Ureter (tissue), 1 donor: ENCODE measurements at places on chromosomes 4 and X. TPM values are rescaled to one million over a fixed set of nuclear protein-coding genes. Genes with fewer than 3 reads are reported as not detected.

P2RY8 gene
- total RNA-seq, result 3.4 TPM

N4BP2 gene
- total RNA-seq, result 14.0 TPM

DNA sequence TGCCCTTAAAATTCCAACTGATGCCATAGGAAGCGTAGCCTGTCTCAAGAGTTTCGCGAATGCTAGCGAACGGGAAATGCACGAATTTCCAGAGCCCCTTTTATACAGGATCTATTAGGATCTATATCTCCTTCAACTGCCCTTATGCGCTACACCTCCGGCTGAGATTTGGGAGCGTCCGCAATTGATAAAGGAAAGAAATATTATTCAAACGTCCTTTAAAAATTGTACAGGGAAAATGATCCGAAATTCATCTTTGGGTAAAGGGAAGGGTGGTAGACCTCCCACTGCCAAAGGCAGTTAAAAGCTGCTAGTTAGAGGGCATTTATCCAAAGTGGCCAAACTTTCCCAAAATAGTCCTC, 609 bp downstream of the NR3C2 start:
- no peak for DNase-seq

- DNase-seq, result no peak
These were observed 110.9 kb upstream of the ANK2 start for GRCh38 chr4:112938461-112939058.

GRCh38 chr4:154741922-154742850, 1.6 kb upstream of the LRAT start:
- no peak for DNase-seq

DNA sequence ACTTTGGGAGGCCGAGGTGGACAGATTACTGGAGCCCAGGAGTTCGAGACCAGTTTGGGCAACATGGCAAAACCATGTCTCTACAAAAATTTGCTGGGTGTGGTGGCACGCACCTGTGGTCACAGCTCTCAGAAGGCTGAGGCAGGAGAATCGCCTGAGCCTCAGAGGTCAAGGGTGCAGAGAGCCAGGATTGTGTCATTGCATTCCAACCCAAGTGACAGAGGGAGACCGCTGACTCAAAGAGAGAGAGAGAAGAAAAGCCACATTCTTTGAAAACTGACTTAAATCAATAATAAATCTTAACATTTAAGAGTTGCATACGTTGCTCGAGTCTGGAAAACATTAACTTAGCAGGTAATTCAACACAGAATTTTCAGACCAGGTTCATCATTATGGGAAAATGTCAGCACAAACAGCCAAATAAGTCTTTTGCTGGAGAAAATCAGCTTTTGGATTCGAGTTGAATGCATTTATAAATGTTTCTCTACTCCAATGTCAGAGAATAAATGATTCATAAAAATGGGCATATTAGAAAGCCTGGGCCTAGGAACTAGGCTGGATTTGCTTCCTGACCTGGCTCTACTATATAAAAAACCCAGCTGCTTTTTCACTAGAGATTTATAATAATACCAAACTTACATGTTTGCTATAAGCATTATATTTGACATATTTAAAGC, 68.3 kb upstream of the RBPJ start:
- no peak for DNase-seq

DNA sequence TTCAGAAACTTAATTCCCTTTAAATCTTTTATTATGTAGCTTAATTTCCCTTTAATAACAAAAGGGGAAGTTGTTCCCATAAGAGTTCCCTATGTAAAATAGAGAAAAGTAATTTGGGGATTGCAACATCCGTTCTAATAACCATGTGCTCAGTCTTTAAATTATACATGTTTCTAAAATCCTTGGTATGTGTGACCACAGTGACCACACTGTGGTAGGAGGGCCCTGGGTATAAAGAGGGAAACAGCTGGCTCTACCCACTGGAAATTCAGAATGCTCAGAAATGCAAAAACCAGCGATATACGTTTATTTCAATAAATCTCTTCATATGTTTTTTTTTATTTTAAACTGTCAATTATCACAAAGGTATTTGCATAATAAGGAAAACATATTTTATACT, 219.1 kb downstream of the FGF13 start:
- DNase-seq, result no peak

DNA sequence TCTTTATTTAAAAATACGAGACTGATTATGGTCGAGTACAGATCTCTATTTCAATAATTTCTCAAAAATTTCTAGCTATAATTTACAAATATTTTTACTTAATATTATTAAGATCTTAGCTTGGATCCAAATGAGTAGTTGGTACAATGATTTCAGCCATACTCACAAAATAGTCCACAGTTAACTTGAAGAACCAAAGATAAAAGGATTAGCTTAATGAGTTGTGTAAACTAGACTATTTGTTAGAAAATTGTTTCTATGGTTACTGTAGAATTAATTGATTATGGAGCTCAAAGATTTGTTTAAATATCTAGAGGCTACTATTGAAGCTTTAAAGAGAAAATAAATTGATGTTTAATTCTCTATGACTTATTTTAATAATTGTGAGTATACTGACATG, 1.6 kb downstream of the UGT2B10 start:
- DNase-seq, result no peak

- no peak for DNase-seq
These were observed 555 bp downstream of the CFI start for GRCh38 chr4:109801099-109801789.

DNA sequence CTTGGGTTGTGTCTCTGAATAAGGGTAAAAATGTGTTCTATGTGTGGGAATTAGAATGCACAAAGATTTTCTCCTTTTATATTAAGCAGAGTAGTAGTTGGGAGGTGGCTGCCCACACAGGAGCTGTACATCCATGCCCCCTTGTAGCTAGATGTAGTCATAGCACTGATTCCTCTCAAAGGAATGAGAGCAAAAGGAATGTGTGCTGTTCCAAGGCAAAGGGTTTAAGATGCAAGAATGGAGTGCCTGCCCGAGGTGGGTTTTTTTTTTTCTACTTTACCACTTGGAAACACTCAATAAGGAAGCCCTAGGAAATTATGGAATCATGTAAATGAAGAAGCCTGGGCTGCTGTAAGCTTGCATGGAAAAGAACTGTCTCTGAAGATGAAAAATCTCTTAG, 2183.2 kb upstream of the AGA start:
- no peak for DNase-seq

DNA sequence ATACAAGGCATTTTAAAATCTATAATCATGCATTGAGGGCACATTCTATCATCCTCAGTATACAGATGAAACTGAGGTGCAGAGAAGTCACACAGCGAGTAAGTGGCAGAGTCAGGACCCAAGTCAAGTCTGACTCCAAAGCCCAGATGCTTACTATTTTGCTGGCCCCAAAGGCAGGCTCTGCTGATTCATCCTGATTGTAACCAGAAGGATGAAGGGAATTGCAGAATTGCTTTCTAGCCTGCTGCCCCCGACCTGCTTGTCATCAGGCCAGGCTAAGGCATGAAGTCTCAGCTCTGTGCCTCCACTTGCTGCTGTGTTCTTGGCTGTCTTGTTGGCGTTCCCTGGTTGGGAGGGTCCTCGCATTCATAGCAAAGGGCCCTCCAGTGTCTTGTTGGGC, 62.7 kb downstream of the SLC9A6 start:
- DNase-seq, result no peak

GRCh38 chrX:101349193-101349562, 636 bp upstream of the TIMM8A start:
- no peak for DNase-seq

- DNase-seq, result no peak
These were observed 56.0 kb downstream of the PDLIM5 start for GRCh38 chr4:94507708-94508107.

DNA sequence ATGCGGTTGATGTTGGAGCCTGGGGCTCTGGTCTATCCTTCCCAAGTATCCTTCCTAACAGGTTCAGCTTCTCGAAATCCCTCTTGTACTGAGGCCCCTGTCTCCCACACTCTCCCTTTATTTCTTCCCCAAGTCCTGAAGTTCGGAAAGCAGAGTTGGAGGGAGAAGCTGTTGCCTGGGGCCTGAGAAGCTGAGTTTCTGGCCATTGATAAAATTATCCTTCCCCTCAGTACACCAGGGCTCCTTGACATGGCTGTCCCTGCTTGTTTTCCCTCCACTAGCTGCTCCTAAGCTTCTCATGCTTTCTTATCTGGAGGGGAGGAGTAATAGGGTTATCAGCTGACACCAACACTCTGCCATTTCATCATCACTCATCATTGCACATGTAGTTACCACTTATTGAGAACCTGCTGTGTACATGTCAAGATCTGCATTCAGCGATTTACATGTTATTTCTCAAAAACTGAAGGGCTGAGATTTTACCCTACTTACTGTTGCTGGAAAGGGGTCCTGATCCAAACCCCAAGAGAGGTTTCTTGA, 58.0 kb downstream of the FUNDC1 start:
- DNase-seq, result no peak

- DNase-seq, result peak; percentile 22
These were observed 70.0 kb downstream of the EVC start for GRCh38 chr4:5780831-5781480.

GRCh38 chr4:37864786-37865185, 26.1 kb upstream of the TBC1D1 start:
- no peak for DNase-seq

- no peak for DNase-seq
These were observed 67.1 kb upstream of the HGFAC start for GRCh38 chr4:3374667-3375066.

DNA sequence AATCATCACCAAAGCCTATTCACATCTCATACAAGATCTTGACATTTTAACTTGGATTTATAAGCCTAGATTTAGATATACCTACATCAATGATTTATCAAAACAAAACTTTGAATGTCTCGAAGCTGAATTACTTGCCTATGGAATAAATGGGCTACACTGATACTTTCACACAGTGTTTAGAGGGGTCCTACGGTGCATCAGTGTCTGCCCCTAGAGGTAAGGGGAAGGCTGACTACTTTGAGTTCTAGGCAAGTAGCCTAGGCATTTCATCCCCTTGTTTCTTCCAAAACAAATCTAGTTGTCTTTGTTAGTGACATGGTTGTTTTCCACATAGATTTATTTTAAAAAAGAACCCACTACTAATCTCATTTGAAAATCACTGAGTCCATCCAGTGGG, 158.1 kb upstream of the ATOH1 start:
- no peak for DNase-seq

- no peak for DNase-seq
These were observed 7.1 kb upstream of the BST1 start for GRCh38 chr4:15695729-15696128.
